NCI-H1105 (cell line): ENCODE measurements at places on chromosomes 5 and 9.

DNA sequence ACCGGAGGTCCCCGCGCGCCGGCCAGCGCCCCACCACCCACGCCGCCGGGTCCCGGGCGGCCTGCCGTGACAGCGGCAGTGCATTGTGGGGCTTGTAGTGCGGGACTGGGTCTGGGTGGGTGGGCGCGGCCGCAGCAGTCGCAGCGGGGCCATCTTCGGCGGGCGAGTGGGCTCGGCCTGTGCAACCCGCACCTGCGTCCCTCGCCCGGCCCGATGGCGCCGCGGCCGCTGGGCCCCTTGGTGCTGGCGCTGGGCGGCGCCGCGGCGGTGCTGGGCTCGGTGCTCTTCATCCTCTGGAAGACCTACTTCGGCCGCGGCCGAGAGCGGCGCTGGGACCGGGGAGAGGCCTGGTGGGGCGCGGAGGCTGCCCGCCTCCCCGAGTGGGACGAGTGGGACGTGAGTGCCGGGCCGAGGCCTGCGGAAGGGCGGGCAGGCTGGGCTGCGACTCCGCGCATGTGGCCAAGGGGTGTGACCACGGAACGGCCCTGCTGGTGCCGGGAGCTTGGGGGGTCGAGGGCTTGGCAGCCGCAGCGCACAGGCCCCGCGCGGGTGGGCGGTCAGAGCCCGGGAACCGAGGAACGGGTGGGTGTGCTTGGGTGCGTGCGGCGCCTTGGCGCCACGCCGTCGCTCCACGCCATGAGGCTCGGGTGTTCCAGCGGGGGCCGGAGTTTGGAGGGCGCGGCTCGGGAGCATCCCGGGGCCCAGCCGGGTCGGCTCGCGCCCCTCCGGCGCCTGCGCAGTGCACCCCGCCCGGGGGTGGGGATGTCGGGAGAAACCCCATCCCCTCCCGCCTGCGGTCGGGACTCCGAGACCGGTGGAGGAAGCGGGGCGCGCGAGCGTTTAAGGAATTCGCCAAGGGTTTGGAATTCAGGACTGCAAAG, at the start of gene ARL10:
ARL10 (plus strand) TSS at position 137 of the 881 bp plus-strand sequence; CDS start at position 214, 77 bp downstream.
- DNase-seq, result no peak

DNA sequence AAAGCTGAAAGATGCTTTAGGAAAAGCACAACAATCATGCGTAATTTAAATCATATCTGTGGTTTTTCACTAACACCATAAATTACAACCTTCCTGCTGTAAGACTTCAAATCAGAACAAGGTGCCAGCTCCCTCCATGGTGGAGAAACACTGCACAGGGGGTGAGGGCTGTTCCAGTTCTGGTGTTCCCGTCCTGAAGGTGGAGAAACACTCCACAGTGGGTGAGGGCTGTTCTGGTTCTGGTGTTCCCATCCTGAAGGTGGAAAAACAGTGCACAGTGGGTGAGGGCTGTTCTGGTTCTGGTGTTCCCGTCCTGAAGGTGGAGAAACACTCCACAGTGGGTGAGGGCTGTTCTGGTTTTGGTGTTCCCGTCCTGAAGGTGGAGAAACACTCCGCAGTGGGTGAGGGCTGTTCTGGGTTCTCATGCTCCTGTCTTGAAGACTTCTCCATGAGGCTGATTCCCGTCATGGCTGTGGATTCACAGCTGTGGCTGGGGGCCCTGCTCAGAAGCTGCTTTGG, 12.9 kb downstream of the PLEKHG4B start:
- no peak for DNase-seq

DNA sequence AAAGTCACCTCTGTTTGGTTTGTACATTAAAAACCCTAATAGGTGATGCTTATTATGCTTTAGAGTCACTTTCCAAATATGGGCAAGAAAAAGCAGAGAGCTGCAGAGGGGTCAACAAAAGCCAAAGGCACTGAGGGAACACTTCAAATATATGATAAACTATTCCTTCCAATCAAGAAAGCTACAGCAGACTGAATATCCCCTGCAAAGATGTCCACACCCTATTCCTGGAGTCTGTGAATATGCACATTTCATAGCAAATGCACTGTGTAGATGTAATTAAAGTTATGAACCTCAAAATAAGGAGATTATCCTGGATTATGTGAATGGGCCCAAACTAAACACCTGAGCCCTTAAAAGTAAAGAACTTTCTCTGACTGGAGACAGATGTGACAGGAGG, 74.3 kb downstream of the ABCA1 start:
- DNase-seq, result no peak

DNA sequence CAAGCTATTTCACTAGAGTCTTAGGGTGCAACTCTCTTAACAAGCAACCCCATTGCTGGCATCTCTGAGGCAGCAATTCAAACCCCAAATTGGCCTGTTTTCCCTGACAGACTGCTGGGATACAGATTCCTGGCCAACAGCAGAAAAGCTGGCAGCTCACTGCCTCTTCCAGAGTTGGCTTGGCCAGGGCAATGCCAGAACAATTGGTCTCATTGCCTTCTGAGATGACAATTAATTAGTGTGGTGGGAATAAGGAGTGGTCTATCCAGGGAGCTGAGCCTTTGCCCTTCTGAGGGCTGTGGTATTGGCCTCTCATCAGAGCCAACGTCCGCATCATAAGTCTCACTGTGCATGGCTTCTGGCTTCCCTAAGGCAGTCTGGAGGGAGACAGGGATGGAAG, 183.2 kb downstream of the GNAQ start:
- DNase-seq, result no peak

DNA sequence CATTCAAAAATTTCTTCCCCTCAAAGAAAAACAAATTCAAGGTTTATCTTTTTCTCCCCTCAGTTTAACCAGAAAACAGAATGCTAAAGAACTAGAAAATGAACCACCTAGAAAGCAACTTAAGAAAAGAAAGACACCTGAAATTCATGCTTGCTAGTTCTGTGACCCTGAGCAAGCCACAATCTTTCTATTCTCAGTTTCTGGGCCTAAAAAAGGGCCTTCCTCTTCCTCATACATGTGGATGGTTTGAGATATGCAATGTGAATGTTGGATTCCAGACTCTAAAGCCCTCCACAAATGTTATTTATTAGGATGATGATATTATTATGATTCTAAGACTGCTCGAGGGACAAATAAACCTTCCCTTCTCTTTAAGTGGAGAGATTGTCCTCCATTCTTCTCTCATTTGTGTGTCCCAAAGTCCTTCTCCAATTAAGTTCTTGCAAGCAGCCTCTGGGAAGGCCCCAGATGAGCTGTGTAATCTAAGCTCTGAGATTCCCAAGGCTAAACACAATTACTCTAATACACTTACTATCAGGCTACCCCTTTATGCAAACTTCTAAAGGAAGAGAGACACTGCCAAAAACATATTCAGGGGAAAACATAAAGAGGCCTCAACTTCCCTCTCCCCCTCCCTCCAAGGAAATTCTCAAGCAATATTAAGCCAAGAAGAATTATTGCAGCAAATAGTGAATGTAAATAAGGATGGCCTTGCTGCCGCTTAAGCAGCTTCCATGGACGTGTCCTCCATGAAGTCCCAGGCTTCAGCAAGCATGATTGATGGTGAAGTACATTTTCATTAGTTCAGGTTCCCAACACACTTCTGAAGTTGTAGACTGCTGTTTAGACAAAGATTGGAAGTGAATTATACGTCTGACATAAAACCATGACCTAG, 80.2 kb downstream of the PRKACG start:
- no peak for DNase-seq
